ENCODE measurements at places on chromosomes 3 and 15.
A peak's percentile ranks its signal among the peaks of the same experiment; 100 is the strongest.

DNA sequence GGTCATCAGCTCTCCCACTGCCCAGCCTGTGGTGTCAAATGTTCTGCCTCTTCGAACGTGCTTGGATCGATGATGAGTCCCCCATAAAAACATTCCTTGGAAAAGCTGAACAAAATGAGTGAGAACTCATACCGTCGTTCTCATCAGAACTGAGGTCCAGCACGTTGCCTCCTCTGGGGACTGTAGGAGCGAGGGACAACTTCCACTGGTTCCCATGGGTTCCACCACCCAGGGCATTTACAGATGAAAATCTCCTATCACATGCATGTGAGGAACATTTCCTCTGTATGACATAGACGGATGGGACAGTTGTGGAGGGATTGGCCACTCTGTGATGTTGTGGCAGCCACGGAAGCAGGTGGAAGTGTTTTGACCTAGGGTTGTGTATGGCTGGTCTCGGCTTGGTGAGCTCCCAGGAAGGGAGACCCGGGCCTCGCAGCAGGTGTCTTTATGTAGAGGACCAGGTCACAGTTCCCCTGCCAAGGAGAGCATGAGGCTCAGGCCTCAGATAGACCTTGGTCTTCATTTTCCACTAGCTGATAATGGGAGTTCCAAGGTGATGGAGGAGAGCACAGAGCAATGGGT is 113.0 kb downstream of the SNRPN start:
- DNase-seq, result no peak

- DNase-seq, result no peak
Measured at GRCh38 chr3:80285388-80285787, 517.6 kb upstream of the ROBO1 start.

GRCh38 chr15:49044766-49045606 is 1.3 kb downstream of the SECISBP2L start:
- DNase-seq, result peak; percentile 19

- no peak for DNase-seq
Measured at GRCh38 chr3:55407426-55407820, 79.7 kb downstream of the WNT5A start.

- DNase-seq, result no peak
Measured at GRCh38 chr3:123201223-123201556, 553 bp upstream of the SEC22A start.

All from bronchial epithelial cell (primary cell).